Activated CD4-positive, alpha-beta T cell treated with anti-CD3 and anti-CD28 coated beads for 4 hours (primary cell): ENCODE measurements at places on chromosomes 4 and X.

DNA sequence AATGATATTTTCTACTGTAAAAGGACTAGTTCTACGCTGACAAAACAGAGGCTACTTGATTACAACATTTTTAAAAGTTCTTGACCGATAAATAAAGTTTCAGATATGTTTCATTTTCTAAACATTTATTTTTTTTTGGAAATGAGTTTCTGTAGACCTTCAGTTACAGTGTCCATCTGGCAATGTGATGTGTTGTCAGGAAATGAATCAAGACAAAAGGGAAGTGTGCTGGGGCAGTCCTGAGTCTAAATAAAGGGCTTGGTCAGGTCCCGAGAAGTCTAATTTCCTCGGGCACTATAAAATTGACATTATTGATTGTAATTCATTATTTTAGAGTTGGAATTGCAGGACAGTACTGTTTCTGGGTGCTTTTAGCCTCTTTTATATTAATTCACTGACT lies 57.0 kb upstream of the FTHL17 start:
- no peak for DNase-seq

- no peak for DNase-seq
Measured at GRCh38 chrX:72540318-72540717, 32.3 kb downstream of the HDAC8 start.

- no peak for DNase-seq
Measured at GRCh38 chrX:122934131-122934530, 249.9 kb upstream of the GRIA3 start.

DNA sequence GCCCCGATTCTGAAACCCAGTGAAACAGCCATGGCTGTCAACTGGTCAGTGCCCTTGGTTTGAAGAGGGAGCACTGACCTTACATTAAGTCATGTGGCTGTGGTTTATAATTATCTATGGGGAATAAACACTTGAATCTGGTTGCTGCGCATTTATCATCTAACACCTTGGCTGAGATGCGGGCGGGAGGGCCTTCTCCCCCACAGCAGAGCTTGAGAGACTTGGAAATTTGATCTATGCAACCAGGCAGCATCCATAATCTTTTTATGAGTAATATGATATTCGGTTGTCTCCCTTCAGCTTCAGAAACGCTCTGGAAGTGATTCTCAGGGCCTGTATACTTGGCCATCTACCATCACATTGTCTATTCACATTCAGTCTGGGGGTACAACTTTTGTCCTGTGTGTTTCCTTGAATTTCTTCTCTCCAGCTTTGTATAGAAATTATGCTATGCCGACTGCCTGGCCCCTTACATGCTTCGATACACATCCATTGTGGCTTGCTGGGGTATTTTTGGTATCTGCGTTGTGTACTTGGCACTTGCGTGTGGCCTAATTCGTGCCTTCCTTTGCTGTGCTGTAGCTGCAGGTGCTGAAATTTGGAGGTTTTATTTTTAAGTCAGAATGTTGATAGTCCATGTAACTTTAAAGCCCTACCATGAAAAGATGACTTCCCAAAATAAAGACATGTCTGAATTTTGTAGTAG lies 321.6 kb downstream of the ARHGAP10 start:
- no peak for DNase-seq

GRCh38 chrX:110569506-110569905 lies 210.9 kb downstream of the RTL9 start:
- DNase-seq: no peak

DNA sequence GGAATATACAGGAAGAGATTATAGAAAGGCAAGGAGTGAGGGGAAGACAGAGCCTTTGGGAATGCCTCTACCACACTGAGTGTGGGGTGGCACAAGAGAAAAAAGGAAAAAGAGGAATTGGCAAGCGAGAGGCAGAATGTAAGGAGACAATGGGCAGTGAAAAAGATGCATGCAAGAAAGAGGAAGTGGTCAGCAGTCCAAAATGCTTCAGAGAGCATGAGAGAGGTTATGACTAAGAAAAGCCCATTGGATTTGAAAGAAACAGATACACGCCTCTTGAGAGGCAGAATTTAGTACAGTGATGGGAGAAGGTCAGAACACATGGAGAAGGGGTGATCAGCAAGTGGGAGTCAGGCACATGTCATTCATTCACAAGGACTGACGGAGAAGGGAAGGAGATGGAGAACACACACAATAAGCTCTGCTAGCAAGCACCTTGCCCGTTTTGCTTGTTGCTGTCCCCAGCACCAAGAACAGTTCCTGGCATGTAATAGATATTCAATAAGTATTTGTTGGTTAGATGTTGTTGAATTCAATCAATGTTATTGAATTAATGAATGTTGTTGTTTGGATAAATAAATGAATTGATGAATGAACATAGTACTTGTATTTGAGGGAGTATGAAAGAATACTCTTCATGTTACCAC lies 6.3 kb downstream of the DCHS2 start:
- no peak for DNase-seq

DNA sequence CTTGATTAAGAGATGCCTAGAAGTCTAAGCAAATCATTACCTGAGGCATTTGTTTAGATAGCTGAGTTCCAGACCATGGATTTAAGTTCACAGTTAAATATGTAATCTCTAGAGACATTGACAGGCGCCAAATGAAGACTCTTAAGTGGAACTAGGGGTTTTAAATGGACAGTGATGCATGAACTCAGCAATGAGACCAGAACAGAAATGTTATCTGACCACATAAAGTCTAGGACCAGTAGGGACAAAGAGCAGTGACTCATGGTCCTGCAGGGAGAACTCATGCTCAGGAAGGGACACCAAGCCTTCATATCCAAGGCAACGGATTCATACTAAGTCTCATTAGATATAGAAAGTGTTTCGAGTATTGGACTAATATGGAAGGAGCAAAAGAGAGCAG lies 152.3 kb downstream of the PPARGC1A start:
- DNase-seq: no peak
